ENCODE measurements at places on chromosomes 2 and 18.

GRCh38 chr18:56158676-56159075 lies 479.7 kb downstream of the TXNL1 start:
- DNase-seq = no peak

GRCh38 chr2:221025398-221025797 lies 546.7 kb downstream of the EPHA4 start:
- no peak for DNase-seq

DNA sequence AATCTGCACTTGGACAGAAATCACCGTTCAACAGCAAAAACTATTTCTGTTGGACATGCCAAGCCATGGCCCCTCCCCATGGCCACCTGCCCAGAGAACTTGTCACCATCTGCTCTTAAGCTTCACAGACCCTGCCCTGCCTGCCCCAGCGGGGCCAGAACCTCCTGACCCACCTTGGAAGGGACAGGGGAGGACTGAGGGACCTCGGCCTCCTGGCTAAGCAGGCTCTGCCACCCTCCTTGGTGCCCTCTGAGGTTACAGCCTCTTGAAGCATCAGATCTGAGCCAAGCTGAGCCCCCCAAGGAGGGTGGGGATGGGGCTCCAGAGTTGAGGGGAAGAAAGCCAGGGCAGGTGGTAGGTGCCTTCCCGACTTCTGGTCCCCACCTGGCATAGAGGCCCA lies 6.5 kb downstream of the TEX261 start:
- no peak for DNase-seq

DNA sequence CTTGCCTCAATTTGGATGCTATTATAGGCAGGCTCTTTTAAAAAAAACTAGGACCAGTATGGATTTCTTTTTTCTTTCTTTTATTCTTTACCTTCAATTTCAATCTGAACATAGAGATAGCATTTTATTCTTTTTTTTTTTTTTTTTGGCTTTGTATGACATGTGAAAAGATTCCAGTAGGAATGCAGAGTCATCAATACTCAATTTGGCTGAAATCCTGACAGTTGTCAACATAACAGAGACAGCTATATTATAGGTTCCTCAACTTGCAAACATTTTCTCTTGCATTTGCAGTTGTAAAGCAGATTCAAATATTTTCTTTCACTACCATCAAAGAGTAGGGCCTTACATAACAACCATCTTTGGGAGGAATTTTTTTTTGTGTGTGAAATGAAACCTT lies 334.4 kb downstream of the LRP1B start:
- no peak for DNase-seq

DNA sequence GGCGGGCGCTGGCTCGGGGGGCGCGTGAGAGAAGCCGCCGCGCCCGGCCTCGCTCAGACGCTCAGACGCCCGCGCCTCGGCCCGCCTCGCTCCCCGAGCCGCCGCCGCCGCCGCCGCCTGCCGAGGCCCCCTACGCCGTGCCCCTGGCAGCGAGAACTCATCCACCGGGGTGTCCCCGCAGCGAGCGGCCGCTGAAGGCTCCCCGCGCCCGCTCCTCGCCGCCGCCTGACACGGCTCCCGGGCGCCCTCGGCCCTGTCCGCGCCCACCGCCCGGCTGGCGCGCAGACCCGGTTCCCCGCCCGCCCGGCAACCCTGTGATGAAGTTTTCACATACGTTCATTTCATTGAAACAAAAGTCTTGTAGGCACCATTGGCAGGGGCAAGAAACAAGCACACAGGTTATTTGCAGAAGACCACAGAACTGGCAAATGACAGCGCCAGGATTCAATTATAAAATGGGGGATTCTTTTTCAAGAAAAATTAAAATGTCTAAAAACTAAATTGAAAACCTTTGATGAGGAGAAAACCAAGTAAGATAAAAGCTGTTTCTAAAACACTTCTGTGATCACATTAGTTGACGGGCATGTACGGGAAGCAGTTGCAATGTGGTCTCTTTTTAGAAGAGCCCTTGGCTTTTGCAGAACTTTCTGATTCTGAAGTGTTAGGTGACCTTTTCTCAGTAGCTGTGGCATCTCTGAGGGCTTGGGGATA lies 50.5 kb upstream of the TUBA3D start:
- no peak for DNase-seq

DNA sequence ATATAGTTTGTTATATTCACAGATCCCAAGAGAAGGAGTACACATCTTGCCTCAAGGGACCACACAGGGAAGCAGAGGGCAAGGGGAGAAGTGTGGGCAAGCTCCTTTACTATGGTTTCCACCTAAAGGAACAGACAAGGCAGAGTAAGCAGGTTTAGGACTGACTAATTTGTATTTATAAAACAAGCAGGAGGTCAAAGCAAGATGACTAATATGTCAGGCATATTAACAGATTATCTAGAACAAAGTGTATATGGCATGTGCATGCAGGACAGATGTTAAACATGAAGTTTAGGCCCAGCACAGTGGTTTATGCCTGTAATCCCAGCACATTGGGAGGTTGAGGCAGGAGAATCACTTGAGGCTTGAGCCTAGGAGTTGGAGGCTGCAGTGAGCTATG lies 3.7 kb upstream of the LRP2 start:
- DNase-seq = no peak

All from amniotic stem cell (primary cell).